ENCODE measurements at places on chromosomes 4 and X.
A peak's percentile ranks its signal among the peaks of the same experiment; 100 is the strongest.

- no peak for DNase-seq
Measured at GRCh38 chr4:155371432-155372043, 5.2 kb downstream of the MAP9 start.

GRCh38 chrX:142742581-142742980, 283.1 kb upstream of the SPANXN4 start:
- no peak for DNase-seq

DNA sequence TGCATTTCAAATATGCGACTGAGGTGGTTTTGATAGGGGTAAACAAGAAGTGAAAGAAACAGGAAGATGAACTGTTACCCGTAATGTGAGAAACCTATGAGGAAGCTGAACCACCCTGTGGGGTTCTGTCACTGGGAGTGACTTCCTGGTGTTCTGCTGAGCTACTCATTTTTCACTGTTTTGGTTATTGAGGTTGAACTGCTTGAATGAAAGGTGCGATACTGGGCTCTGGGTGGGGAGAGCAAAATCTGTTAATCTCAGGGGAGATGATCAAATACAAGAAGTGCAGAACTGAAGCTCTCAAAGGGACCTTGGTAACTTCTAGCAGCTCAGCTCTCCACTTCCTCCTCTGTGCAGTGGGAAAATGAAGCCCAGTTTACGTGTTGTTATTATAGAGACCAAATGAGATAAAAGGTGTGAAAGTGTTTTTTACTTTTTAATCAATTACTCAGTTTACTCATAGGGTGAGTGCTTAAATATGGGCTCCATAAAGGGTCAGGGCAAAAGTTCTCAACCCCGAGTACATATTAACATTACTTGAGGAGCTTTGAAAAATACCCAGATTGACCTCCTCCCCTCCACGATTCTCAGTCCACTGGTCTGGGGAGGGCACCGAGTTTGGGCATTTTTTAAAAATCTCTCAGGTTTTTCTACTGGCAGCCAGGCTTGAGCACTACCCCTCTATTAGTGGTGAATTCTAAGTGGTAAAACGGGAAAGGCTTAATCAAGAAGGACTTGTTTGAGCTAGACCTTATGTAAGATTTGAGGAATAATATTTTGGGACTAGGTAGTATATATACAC, 66.7 kb downstream of the COQ2 start:
- DNase-seq, result no peak

DNA sequence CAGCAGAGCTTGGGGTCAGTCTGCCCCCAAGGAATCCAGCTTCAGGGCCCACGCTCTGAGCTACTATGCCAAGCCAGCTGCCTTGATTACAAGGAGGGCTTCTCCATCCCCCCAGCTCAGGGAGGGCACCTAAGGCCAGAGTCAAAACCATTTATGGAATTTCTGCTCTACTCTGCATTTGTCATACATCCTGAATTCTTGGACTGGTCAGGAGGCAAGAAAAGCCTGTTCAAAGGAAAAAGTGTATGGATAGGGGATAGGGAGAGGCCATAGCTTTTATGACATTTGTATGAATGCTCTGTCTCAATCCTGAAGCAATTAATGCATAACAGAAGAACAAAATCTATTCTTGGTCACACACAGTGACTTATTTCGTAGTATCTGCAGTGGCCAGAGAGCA, 32.2 kb downstream of the EDNRA start:
- no peak for DNase-seq

GRCh38 chr4:85302756-85303155, 172.2 kb upstream of the ARHGAP24 start:
- no peak for DNase-seq

DNA sequence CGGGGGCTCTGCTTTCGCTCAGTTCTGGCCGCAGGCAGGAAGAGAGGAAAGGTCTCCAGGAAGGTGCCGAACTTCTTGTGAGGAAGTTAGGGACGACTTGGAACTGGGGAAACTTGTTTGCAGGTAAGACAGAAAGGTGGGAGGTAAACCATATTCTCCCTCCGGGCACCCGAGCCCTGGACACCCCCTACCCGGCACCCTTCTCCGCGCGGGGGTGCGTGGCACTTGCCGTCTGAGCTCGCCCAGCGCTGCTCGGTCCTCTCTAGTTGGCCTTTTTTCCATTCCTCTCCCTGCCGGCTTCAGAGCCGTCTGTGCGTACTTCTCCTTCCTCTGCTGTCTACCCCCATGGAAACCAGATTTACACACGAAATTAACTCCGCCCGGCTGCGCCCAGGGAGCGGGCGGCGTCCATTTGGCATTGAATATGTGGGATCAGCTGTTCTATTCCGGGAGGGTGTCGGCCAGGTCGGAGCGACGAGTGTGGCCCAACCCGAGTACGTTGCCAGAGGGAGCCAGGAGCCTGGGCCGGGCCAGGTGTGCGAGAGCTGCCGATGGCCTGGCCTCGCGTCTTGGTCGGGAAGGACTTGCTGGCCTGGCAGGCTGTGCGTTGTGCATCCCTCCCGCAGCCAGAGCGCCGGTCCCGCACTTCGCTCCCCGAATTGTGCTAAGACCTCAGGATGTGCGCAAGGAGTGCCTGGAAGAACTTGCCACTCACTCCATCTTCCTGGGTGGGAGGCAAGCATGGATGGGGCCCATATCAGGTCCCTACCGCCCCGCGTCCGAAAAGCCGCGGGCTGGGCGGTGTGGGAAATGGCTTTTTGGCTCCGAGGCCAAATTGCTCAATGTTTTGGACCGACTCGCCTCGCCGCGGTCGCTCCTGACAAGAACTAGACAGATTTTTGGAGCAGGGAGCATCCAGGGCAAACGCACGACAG, 1.7 kb downstream of the PDGFRA start:
- DNase-seq, result peak; percentile 80

- no peak for DNase-seq
Measured at GRCh38 chr4:10026485-10026884, 5.2 kb upstream of the SLC2A9 start.

DNA sequence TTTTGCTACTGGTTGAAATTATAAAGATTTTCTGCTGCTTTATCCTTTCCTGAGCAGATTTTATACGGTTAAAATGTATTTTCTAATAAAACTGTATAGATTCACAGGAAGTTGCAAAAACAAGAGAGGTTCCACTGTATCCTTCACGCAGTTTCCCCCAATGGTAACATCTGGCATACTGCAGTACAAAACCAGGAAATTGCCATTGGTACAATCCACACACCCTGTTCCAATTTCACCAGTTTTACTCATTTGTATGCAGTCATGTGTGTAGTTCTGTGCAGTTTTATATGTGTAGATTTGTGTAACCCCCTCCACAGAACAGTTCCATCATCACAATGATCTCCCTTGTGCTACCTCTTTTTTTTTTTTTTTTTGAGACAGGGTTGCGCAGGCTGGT, 20.0 kb downstream of the DDX3X start:
- no peak for DNase-seq

GRCh38 chrX:101759000-101759399, 99.3 kb upstream of the ARMCX2 start:
- DNase-seq, result no peak

DNA sequence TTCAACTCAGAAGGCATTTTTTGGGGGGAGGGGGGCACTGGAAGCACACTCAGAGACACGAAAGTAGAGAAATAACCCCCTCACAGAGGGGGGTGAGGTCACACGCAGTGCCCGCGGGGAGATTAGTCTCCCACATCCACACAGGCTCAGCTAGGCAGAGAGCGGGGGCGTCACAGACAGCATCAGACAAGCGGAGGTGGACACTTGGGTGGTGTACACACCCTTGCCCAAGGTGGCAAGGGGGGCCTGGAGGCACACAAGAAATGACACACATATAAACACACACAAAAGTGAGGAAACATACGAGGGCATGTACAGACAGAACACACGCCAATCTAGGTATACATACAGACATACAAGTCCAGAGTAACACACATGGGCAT, 637 bp upstream of the SYN1 start:
- no peak for DNase-seq

DNA sequence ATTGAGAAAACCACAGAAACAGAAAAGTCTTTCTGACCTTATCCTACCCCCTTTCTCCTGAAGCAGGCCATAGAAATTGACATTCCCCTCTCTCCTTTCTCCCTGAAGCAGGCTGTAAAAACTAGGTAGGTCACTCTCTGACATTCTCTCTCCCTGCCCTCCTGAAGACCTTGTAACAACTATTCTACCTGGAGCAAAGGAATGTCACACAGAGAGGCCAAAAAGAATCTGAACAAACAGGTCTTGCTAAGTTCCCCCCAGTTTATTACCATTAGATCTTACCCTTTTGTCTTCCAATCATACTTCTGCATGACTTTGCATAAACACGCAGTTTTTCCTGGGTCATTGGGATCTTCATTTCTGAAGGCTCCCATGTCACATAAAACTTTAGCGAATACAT, 198.3 kb upstream of the GYPA start:
- DNase-seq, result no peak

GRCh38 chrX:134741746-134742145, 83.5 kb upstream of the PLAC1 start:
- no peak for DNase-seq

DNA sequence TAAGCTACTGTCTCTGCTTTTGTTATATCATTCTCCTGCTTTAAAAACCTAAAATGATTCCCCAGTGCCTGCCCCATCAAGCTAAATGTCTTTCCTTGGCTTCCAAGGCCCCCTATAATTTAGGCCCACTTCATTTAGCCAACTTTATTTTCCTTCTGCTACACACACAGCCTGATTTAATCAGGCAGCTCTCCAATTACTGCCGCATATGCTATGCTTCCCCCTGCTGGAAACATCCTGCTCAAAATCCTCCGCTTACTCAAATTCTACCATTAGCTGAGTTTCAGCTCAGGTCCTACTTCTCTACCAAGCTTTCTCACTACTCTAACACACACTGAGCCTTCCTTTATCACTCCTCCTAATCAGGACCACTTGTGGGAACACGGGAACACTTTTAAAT, 17.0 kb downstream of the LAMP2 start:
- no peak for DNase-seq

DNA sequence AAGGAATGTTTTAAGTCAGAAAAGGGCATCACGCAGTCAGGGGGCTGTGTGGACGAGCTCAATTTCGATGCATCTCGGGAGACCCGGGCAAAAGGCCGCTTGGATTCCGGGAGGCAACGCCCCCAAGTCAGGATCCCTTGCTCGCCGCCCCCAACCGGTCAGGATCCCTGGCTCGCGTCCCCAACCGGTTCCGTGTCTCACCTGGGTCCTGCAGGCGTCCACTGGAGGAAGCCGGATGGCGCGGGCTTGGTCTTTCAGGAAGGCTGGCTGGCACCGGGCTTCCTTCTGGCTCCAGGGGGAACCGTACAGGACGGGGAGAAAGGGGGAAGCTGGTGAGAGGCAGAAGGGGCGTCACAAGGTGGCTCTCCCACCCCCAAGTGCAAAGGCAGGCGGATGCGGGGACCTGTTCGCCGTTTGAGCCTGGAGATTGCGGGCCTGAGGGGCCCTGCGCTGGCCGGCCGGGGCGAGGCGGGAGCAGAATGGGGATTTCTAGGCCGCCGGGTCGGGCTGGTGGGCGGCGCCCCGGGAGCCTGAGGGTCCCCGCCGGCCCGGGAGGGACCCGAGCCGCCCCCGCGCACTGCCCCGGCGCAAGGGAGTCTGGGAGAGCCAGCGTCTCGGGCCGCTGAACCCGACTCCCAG, 84.7 kb downstream of the HPRT1 start:
- peak; percentile 71 for DNase-seq

DNA sequence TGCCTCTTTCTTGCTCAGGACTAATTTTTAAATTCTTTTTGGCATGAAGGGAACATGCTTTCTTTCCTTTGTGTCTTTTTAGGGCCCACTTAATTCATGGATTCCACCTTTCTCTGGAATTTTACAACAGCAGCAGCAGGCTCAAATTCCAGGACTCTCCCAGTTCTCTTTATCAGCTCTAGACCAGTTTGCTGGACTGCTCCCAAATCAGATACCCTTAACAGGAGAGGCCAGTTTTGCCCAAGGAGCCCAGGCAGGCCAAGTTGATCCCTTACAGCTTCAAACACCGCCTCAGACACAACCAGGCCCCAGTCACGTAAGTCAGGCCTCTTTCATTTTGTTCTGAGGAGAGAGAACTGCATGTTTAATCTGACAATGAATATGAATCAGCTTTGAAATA, 2.3 kb downstream of the ODAM start:
- no peak for DNase-seq

DNA sequence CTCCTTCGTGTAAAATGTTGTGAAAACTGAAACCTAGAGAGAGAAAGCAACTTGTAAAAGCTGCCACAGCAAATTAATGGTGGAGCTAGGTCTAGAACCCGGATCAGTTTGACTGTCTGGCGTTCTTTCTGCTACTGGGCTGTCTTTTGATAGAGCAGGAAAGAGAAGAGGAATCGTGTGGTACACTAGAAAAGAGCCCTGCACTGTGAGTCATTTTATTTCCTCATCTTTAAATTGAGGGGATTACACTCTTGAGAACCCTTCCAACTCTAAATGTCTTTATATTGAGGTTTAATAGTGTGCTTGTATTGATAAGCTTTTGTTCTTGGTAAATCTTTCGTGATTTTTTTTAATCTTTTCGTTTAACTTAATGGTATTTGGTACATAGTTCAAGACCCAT, 4.3 kb downstream of the WDR44 start:
- DNase-seq, result no peak

DNA sequence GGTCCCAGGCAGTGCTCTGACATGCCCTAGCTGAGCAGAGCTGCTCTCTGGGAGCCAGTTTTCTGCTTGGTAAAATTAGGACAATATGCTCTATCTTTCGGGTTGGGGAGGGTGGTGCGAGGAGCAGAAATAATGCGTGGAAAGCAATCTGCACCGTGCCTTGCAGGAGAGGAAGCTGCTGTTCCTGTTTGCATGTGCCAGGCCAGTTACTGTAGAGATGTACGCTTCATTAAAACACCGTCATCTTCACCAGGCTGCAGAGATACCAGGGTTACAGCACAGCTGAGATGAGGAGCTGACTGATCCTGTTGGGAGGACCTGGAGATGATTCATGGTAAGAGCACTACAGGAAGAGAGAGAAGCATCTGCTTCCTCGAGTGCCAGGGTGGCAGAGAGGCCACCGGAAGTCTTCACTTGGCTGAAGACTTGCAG, 29.5 kb upstream of the IRF2 start:
- DNase-seq, result no peak

- DNase-seq, result no peak
Measured at GRCh38 chr4:119933606-119934005, 133.0 kb downstream of the MAD2L1 start.

DNA sequence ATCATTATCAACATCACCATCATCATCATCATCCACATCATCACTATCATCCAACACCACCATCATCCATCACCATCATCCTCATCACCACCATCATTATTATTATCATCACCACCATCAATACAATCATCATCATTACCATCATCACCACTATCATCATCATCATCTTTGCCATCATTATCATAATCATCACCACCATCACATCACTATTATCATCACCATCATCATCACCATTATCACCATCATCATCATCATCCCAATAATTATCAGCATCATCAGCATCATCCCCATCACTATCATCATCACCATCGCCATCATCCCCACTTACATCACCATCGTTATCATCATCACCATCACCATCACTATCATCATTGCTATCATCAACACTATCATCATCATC, 1021.9 kb upstream of the PRKX start:
- DNase-seq, result no peak

GRCh38 chr4:42642101-42642797, 14.7 kb downstream of the ATP8A1 start:
- DNase-seq, result no peak
